Stimulated activated CD8-positive, alpha-beta memory T cell treated with anti-CD3 and anti-CD28 coated beads, Interleukin-7, amount 100 ng/mL, for 1 hour (primary cell): ENCODE measurements at places on chromosomes 7 and 10.

DNA sequence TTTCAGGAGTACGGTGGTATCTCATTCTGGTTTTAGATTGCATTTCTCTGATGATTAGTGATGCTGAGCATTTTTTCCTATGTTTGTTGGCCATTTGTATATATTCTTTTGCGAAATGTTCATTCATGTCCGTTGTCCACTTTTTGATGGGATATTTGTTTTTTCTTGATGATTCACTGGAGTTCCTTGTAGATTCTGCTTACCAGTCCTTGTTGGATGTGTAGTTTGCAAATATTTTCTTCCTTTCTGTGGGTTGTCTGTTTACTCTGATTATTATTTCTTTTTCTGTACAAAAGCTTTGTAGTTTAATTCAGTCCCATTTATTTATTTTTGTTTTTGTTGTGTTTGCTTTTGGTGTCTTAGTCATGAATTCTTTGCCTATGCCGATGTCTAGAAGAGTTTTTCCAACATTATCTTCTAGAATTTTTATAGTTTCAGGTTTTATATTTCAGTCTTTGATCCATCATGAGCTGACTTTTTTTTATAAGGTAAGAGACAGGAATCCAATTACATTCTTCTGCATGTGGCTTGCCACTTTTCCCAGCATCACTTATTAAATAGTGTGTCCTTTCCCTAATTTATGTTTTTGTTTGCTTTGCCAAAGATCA, 320.5 kb downstream of the MAGI2 start:
- no peak for DNase-seq

DNA sequence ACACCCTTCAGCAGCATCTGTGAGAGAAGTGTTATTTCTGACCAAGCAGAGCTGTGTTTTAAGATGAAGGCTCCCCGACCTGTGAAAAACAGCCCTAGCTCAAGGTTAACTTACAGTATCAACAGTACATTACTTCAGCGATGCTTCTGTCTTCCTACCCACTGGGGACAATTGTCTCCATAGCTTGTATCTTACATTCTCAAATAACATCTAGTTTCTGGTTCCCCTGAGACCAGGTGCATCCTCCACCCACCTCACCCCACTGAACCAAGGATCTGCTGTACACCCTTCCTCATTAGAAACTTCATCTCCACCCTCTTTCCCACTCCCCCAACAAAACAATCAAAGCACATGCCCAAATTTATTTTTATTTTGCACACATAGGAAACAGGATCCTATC, 102.0 kb downstream of the VOPP1 start:
- no peak for DNase-seq

GRCh38 chr10:78757344-78757925, 311.3 kb upstream of the ZMIZ1 start:
- no peak for DNase-seq

DNA sequence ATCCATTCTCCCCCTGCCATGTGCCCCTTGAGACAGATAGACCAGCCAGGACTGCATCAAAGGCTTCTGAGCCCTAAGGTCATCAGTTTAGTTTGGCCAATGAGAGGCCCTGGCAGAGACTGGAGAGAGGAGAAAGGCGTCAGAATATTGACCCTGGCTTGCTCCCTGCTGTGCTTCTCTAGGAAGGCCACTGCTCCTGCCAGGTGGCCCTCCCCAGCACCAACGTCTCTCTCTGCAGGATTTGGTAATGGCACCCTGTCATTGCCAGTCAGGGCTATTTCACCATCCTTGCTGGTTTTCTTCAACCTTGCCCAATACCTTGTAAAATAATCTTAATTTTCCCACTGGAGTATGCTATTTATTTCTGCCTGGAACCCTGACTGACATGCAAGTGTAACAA, 38.8 kb upstream of the ZRANB1 start:
- DNase-seq = no peak

GRCh38 chr7:83355143-83355542, 192.5 kb upstream of the PCLO start:
- no peak for DNase-seq

DNA sequence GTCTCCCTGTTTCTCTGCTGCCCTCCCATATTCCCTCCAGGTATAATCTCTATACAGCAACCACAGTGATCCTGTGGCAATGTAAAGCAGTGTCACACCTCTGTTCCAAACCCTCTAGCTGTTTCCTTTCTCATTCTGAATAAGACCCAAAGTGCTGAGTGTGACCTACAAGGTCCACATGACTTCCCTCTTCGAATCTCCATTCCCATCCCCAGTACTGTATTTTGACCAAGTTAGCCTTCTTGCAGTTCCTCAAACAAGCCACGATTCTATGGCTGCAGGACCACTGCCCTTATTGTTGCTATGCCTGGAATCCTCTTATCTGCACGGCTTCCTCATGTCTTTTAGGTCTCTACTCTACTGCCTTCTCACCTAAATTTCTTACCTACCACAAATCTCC, 291.9 kb downstream of the DOCK4 start:
- no peak for DNase-seq

DNA sequence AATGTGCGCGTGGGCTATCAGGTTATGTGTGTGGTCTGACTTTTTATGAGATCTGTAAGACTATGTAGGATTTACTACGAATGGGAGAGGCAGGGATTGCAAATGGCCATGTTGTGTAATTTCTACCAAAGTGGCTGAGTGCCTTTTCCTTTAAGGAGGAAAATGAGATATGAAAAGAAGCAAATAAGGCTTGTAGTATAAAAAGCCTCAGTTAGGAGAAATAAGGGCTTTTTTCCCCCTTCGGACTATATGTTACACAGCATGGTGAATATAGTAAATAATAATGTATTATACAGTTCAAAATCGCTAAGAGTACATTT, 447 bp upstream of the GPAM start:
- DNase-seq = no peak

DNA sequence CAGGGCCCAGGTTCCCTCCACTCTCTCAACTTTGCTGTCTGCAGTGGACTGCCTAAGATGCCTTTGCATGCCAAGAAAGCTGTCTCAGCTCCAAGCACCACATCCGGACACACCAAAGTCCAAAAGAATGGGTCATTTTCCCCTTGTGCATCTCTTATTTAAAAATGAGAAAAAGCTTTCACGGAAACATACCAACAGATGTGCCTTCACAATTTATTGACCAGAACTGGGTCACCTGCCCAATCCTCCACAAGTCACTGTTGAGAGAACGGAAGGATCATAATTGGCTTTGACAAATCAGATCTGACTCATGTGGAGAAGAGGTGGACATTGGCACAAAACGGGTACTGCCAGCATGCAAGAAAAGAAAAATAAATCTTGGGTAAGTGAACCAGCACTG, 258.3 kb downstream of the SNX13 start:
- no peak for DNase-seq
